ENCODE measurements at places on chromosomes 4 and X.
A peak's percentile ranks its signal among the peaks of the same experiment; 100 is the strongest.

- peak; percentile 76 for DNase-seq
Observed at GRCh38 chrX:35890699-35891098, 28.8 kb upstream of the CFAP47 start.

DNA sequence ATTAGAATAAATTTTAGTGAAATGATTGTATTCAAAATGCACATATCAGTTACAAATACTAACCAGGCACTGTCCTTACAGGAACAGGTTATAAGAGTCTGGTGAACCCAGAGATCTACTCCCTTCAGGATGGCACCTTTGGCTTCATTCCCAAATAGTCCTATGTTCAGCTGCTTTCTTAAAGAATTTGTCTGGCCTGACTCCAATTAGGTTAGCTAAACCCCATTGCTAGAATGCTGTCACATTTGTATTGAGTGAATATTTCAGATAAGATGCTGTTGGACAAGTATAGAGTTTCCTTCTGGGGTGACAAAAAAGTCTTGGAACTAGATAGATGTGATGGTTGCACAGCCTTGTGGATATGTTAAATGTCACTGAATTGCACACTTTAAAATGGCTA, 69.4 kb downstream of the EFHC2 start:
- no peak for DNase-seq

DNA sequence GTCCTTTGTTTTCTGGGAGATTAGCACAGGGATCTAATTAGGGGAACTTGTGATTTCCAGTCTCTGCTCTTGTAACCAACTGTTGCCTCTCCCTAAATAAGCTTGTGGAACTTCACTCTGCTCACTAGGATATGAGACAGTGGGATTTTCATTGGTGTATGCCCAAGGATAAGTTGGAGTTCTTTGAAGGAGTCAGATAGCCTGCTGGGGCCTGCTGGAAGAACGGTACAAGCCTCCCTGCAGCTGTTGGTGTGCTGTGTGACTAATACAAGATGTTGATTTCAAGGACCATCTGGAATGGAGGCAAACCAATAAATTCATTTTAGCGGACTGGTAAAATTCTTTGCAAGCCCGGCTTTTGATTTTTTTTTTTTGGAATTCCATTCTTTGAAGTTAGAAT, 167.0 kb downstream of the AASDH start:
- no peak for DNase-seq

- DNase-seq = no peak
Observed at GRCh38 chr4:70671091-70671490, 4.8 kb upstream of the JCHAIN start.

DNA sequence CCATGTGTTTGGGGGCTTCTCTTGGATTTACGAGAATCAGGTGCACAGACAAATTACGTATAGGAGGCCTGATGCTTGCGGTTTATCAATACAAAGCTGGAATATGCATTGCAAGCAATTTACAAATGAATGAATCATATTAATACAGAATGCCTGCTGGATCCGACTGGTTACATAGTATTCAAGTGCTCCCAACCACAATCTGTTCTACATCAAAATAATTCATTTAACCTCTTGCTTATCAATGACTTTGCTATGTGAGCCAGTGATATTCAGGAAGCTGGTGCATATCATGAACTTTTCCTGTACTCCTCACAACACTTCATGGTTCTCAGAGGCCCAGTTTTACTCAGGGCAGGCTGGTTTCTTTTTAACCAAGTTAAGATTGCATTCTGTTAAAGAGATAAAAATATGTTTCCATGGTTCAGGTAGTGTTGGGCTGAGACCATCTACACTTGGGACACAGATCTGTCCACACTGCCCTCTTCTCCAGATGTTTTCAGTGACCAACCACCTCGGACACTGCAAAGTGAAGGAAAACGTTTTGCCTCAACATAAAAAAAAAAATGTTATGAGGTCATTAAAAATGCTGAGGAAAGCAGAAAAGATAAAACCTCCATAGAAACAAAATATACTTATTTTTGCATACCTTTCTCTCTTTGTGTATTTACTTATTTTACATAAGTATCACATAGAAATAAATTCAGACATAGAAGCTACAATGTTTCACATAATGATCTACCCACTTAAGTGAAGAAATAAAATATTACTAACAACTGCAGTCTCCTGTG, 200.1 kb upstream of the VCX3A start:
- no peak for DNase-seq

- peak; percentile 40 for DNase-seq
Observed at GRCh38 chrX:53678667-53679066, 7.9 kb downstream of the HUWE1 start.

GRCh38 chr4:89048906-89049601, 7.9 kb downstream of the FAM13A start:
- DNase-seq = no peak

GRCh38 chrX:133475953-133476352, 60.7 kb upstream of the GPC4 start:
- DNase-seq = no peak

GRCh38 chr4:71275004-71275403, 63.8 kb upstream of the SLC4A4 start:
- peak; percentile 4 for DNase-seq

DNA sequence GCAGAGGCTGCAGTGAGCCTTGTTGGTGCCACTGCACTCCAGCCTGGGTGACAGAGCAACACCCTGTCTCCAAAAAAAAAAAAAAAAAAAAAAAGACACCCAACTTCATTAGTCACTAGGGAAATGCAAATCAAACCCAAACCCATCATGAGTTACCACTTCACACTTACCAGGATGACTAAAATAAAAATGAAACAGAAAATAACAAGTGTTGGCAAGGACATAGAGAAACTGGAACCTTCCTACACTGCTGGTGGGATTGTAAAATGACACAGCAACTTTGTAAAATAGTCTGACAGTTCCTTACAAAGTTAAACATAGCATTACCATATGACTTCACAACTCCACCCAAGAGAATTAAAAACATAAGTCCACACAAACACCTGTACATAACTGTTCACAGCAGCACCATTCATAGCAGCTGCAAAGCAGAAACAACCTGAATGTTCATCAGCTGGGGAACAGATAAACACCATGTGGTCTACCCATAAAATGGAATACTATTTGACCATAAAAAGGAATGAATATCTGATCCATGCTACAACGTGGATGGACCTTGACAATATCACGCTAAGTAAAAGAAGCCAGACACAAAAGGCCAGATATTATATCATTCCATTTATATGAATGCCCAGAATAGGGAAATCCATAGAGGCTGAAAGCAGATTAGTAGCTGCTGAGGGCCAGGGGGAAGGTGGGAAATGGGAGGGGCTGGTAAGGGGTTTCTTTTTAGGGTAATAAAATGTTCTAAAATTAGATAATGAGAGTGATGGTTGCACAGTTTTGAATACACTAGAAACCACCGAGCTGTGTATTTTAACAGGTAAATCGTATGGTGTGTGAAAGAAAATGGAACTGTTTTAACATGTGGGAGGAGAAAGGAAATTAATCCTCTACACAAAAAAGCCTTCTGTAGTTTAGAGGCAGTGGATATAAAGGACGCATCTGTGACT, 18.3 kb downstream of the CD99L2 start:
- no peak for DNase-seq

- DNase-seq = no peak
Observed at GRCh38 chrX:16429406-16429805, 220.6 kb upstream of the S100G start.

DNA sequence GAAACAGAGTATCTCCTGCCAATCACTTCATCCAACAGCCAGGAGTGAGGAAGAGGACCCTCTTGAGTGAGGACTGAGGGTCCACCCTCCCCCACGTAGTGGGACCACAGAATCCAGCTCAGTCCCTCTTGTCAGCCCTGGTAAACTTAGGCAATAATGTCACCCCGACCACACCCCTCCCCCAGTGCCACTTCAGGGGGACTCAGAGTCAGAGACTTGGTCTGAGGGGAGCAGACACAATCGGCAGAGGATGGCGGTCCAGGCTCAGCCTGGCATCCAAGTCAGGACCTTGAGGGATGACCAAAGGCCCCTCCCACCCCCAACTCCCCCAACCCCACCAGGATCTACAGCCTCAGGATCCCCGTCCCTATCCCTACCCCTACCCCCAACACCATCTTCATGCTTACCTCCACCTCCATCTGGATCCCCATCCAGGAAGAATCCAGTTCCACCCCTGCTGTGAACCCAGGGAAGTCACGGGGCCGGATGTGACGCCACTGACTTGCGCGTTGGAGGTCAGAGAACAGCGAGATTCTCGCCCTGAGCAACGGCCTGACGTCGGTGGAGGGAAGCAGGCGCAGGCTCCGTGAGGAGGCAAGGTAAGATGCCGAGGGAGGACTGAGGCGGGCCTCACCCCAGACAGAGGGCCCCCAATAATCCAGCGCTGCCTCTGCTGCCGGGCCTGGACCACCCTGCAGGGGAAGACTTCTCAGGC, at the start of the genes CSAG1 and MAGEA12:
TSS of gene CSAG1 (minus strand) at position 461 of the 715 bp plus-strand sequence. CDS start 1,261 bp downstream, outside the sequence.
TSS of gene MAGEA12 (plus strand) at position 497 of the 715 bp plus-strand sequence. CDS start 2,405 bp downstream, outside the sequence.
- DNase-seq = no peak

DNA sequence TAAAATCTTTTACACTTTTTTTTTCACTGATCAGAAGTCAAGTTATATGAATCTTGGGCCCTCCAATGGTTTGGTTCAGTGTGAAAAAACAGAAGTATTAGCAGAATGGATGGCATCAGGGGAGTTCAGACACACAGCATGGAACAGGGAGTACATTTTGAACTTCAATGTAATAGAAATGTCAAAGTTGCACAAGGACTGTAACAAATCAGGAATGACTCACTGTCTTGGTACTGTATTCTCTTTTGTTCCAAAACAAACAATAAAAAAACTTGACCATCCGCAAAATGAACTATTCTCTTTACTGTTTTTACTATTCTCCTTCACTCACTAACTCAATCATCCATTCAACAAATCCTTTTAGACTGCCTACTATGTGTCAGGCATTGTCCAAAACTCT, 401.0 kb downstream of the FSTL5 start:
- no peak for DNase-seq

DNA sequence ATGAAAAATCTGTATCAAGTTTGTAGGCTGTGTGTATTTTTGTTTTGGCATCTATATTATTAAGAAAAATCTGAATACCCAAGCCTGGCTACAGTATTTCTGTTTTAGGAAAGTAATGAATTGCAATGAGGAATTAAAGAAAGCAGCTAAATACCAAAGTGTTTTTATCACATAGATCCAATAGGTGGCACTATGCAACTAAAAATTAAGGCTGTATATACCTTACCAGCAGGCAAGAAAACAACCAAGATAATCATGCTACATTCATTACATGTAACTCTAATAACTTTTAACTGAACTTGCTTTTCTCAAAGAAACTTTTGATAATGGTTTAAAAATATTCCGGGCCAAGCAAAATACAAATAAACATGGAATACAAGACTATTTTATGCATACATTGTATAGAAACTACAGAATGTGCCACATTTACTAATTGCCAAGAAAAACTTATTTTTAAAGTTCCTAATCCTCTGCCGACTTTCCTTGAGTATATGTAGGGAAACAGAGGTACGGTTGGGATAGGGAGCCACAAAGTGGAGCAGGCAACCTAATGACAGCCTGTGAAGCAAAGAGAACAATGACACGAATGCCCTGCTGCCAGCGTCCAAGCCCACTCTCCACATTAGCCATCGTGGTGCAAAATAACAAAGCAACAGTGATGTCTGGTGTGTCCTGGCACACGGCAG, 63.7 kb downstream of the SEC24D start:
- DNase-seq = peak; percentile 60

DNA sequence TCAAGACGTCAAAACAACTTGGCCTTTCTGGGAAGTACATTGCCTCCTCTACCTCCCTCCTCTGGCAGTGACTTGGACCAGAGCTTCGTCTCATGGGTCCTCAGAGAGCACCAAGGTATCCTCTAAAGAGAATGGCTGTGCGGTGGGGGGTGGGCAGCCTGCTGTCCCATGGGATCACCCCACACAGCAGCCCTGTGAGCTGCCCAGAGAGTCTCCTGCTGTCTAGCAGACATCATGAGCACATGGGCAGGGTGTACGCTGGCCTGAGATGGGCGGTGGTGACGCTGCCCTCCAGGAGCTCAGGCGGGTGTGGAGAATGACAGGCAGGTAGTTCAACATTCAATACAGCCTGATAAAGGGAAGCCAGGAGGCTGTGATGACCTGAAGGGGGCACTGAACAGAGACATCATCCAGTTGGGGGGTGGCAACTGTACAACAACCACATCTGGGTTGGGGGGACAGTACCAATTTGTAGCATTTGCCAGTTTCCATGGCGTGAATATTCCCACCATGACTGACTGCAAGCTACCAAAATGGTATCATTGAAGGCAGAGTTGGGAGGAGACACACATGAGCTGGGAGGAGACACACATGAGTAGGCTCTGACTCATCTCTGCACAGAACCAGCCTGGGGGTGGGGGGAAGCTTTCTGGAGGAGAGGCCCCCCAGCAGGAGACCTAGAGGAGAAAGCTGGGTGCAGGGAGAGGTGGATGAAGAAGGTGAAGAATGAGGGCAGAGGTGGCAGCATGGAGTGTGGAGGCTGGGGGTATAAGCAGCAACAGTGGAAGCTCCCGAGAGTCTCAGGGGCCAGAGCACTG, 35.9 kb downstream of the C4orf50 start:
- no peak for DNase-seq

GRCh38 chr4:155304375-155304774, 72.4 kb downstream of the MAP9 start:
- DNase-seq = peak; percentile 2

DNA sequence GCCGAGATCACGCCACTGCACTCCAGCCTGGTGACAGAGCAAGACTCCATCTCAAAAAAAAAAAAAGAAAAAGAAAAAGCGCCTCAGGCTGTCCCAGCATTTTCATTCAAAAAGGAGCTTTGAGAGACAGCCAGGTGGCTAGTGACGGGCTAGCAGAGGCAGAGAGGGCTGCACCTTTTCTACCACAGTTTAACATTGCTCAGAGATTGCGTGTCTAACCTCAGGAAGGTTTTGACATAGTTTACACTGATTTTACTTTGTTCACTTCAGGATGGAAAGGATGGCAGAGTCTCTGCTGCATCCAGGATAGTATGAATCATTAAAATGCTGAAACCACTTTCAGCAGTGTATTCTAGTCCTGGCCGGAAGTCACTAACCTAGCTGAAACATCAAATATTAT, 28.1 kb downstream of the ZFP42 start:
- no peak for DNase-seq

DNA sequence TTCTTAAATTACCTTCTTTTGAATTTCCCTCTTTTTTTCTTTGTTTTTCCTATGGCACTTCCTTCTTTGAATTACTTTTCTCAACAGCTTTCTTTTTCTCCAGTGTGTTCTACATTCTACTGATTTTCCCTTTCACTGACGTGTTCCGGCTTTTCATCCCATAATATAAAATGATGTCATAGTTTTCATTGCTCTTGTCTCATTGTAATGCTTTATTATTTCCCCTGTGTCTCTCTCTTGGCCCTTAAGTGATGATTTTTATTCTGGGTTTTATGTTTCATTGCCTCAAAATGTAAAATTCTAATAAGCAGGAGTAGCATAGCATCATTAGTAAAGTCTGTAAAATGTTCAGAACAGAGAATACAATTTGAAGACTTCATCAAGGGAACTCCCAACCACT, 299.3 kb downstream of the KCTD8 start:
- no peak for DNase-seq

GRCh38 chr4:40241941-40242340, 45.1 kb downstream of the RHOH start:
- DNase-seq = no peak
